ENCODE measurements at places on chromosomes 12 and 14. TPM values are rescaled to one million over a fixed set of nuclear protein-coding genes. Genes with fewer than 3 reads are reported as not detected.

GRCh38 chr14:105096206-105096875, 31.1 kb upstream of the GPR132 start:
- no peak for DNase-seq

Gene AQP6
- total RNA-seq = 0.03 TPM

- no peak for DNase-seq
These were observed 5.2 kb downstream of the LRTM2 start for GRCh38 chr12:1825382-1826102.

DNA sequence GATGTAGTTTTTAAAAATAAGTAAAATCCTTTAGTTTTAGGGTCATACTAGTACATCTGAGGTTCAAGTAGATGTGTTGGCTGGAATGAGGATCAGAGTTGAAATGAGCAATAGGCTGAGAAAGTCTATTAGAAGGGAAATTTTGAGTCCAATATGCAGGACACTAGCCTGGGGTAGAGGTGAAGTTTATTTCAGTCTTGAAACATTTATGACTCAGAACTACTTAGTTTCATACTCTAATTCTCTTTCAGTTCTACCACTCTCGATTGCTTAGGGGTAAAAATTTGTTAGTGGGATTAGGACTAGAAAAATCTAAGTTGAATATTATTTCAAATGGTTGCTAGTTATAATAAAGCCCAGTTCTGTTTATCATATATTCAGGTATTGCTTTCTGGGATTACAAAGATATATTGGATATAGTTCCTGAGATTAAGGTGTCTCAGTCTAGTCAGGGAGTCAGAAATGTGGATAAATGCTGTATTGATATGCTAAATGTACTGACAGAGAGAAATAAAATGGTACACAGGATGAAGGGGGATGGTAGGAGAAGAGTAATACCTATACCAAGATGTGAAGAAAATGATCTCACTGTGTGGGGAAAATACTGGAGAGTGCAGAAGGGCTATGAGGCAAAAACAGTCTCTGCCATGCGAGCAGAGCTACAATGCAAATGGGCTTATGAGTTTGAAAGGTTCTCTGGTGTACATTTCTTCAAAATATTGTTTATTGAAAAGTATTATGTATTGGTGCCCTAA, 395.8 kb upstream of the FBXO33 start:
- DNase-seq = no peak

- no peak for DNase-seq
These were observed 341.9 kb downstream of the GXYLT1 start for GRCh38 chr12:41802803-41803202.

- DNase-seq = no peak
These were observed 24.2 kb downstream of the NGB start for GRCh38 chr14:77246784-77247183.

- no peak for DNase-seq
These were observed 4.4 kb upstream of the KCNK10 start for GRCh38 chr14:88327497-88327896.

Gene TAS2R42
- not detected for total RNA-seq

DNA sequence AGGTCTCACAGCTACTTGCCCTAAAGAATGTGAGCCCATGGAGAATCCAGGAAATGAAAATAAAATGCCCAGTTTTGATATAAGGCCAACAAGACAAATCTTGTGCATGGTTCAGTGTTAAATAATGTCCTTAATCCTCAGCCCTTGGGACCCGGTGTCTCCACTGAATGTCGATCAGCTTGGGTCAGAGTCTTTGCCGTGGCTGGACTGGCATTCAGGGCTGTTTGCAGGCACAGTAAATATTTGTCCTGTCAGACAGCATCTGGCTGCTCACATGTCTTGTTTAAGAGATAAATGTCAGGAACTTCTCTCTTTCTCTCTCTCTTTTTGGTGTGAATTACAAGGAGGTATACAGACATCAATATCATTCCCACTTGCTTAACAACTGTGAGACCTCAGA, 452.5 kb downstream of the FUT8 start:
- DNase-seq = no peak

- DNase-seq = no peak
These were observed 940.2 kb downstream of the DIO2 start for GRCh38 chr14:79271122-79271521.

DNA sequence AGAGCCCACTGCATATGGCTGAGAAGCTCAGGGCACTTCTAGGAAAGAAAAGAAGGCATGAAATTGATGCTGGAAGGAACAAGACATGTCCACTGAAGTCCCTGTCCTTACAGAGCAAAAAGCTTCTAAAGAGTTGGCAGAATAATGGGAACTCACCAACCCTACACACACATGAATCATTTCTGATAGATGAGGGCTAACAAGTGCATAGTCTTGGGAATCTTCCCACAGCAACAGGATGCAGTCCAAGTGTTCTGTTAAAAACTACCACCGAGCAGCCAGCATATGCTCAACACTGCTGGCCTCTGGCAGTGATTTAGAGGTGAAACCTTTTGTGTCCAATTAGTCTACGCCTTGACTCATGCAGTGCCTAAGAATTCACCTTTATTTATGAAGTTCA, 44.8 kb downstream of the RHOJ start:
- no peak for DNase-seq

- peak; percentile 34 for DNase-seq
These were observed 108.5 kb upstream of the ESRRB start for GRCh38 chr14:76267322-76268046.

DNA sequence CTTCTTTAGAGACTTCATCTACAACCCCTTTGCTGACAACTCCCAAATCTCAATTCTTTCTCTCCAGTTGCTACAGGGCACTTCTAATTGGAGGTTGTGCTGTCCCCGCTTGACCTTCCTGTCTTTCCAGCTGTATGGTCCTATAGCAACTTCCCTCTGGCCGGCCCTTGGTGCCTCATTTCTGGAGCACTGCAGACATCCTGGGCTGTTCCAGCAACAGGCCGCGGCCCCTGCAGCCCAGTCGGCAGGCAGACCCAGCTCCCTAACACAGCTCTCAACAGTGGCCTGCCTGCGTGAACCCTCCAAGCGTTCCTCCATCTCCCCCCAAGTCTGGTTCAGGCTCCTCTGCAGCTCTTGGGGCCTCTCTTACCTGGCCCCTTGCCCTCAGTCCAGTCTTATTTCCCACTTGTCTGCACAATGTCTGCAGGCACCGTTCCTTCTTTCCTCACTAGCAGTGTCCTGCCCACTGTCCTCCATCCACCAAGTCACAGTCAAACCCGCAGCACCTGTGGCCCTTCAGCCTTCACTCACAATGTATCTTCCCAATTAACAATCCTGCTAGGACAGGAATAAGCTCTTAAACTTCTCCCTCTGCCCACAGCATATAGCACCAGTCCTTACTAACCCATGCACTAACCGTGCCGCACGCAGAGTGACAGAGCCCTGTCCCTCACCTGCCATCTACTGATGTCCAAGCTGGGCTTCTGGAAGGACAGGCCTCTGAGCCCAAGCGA, 1.6 kb upstream of the EML1 start:
- no peak for DNase-seq

Data from foreskin keratinocyte (primary cell).